Upper lobe of right lung (tissue), 1 donor: ENCODE measurements at places on chromosomes 11 and 22. TPM values are rescaled to one million over a fixed set of nuclear protein-coding genes. Genes with fewer than 3 reads are reported as not detected.

The GP1BB gene
- 1.3 TPM for total RNA-seq

The WT1 gene
- total RNA-seq = 1.5 TPM

DNA sequence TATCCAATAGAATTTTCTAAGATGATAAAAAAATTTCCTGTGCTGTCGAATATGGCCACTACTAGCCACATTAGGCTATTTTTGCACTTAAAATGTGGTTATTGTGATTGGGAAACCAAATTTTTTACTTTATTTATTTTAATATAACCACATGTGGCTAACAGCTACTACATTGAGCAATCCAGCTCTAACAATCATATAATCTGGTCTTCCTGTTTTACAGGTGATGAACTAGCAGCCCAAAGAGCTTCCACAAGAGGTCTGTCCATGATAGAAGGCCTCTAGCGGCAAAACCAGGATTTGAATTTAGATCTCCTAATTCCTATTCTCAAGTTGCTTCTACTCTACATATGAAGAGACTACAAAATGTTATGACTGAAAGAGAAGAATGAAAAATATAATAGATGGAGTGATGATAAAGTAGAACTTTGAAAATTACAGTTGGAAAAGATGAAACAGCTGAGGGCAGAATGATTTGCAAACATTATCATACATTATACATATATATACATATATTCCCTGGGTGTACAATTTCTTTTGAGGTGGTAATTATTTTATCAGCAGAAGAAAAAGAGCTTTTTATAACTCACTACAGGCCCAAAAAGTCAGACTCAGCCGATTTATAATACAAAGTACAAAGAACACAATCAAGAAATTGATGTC lies 363.5 kb upstream of the PITPNB start:
- H3K27ac ChIP-seq = no peak overlapping the region
- H3K36me3 ChIP-seq = no peaks in the 10 kb centered on the region
- H3K27me3 ChIP-seq = no peaks in the 10 kb centered on the region
- no peaks in the 10 kb centered on the region for H3K4me1 ChIP-seq

The SCGB2A2 gene
- total RNA-seq = not detected

DNA sequence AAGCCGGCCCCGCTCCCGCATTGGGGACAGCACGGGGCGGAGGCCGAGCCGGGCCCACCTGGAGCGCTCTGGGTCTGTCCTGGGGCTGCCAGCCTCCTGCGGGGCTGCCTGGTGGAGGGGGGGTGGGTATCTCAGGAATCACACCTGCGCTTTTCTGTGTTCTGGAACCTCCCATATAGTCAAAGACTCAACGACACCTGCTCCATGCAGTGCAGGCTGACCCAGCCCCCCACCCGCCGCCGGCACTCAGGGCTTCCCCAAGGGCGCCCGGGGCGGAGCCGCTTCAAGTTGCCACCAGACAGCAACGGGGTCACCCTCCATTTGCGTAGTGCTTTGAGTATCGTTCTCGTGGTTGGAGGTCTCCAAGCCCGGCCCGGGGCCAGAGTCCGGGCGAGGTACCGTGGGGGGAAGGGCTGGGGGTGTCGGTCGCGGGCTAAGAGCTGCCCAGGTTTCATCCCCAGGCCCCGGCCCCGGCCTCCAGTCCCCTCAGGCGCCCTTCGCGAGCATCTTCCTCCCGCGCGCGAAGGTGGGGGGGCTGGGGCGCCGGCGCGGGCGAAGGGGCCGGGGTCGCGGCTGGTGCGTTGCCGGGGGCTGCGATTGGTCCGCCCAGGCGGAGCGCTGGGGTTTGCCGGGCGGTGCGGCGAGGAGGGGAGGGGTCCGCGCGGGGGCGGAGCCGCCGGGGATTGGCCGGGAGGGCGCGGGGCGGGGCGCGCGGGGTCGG lies 6.6 kb downstream of the TSPAN4 start:
- no peaks in the 10 kb centered on the region for H3K27me3 ChIP-seq
- H3K4me3 ChIP-seq = peak overlapping the region; percentile 44
- H3K27ac ChIP-seq = no peak overlapping the region
- DNase-seq = no peak
- H3K4me1 ChIP-seq = peaks cover 43% of the 10 kb centered on the region

- H3K4me3 ChIP-seq = no peak overlapping the region
- no peak for DNase-seq
- H3K27ac ChIP-seq = no peak overlapping the region
Observed at GRCh38 chr11:111696556-111696955, 69.6 kb downstream of the PPP2R1B start.

The FGF3 gene
- total RNA-seq = not detected

- no peaks in the 10 kb centered on the region for H3K27me3 ChIP-seq
- no peaks in the 10 kb centered on the region for H3K36me3 ChIP-seq
- no peak overlapping the region for H3K27ac ChIP-seq
- no peak for DNase-seq
- H3K4me3 ChIP-seq = no peak overlapping the region
Observed at GRCh38 chr11:92892802-92893684, 76.4 kb upstream of the MTNR1B start.

The SOX6 gene
- 8.3 TPM for total RNA-seq
